Thyroid gland (tissue), 4 donors: ENCODE measurements at places on chromosomes 5 and 9.

- DNase-seq, result no peak
Measured at GRCh38 chr9:78899006-78899405, 602.1 kb downstream of the PSAT1 start.

GRCh38 chr9:120066315-120066714 is 513.7 kb downstream of the CDK5RAP2 start:
- DNase-seq, result no peak

GRCh38 chr5:122929980-122930379 is 84.6 kb downstream of the SNX24 start:
- DNase-seq, result no peak

DNA sequence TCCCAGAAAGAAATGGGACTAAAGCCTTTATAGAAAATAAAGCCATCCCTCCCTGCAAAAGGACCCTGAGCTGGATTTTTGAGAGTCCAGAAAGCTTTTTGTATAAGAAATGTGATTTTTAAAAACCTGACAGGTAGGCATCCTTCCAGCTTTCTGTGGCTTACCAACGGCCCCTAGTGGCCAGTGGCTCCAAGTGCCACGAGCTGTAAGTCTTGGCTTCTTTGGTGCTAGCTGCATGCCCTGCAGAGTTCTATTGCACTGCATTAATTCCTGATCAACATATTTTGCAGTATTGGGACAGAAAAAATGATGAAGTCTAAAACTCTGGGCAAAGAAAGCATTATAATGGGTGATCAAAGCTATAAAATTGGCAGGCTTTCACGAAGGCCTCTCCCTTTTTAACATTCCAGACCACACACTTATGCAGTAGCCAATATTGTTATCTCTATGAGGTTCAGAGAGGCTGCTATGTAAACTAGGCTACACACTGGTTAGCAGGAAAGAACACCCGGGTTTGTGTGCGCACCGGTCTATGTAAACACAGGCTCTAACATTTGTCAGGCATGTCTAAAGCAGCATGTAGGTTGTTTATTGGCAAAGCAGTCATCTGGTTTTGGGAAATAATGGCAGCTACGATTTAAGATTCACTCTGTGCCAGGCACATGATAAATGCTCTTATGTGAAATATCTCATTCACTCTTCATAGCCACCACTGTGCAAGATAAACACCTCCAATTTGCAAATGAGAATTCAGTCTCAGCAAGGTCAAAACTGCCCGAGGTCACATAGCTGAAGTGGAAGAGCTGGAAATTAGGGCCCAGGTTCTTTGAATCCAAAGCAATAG is 55.2 kb downstream of the NMUR2 start:
- peak; percentile 85 for DNase-seq

- no peak for DNase-seq
Measured at GRCh38 chr5:14818931-14819790, 52.4 kb downstream of the ANKH start.

- DNase-seq, result no peak
Measured at GRCh38 chr5:150989695-150990094, 30.7 kb upstream of the GPX3 start.
